ENCODE measurements at places on chromosomes 7 and 10.
A peak's percentile ranks its signal among the peaks of the same experiment; 100 is the strongest.

GRCh38 chr10:17023386-17024298 is 106.0 kb downstream of the CUBN start:
- DNase-seq, result peak; percentile 99

DNA sequence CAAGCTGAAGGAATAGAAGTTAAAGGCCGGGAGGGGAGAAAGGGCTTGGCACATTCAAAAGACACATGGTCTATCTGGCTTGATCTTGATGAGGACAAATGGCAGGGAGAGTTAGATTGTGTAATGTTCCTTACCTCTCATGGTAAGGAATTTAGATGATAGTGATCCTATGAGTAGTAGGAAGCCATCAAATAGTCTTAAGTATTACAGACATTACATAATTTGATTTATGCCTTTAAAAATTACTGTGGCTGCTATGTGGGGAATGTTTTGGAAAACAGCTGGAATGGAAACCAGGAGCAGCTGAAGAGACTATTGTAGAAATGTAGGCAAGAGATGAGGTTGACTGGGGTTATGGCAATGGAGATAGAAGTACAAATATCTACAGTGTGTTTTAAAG is 351.3 kb upstream of the BMPER start:
- no peak for DNase-seq

DNA sequence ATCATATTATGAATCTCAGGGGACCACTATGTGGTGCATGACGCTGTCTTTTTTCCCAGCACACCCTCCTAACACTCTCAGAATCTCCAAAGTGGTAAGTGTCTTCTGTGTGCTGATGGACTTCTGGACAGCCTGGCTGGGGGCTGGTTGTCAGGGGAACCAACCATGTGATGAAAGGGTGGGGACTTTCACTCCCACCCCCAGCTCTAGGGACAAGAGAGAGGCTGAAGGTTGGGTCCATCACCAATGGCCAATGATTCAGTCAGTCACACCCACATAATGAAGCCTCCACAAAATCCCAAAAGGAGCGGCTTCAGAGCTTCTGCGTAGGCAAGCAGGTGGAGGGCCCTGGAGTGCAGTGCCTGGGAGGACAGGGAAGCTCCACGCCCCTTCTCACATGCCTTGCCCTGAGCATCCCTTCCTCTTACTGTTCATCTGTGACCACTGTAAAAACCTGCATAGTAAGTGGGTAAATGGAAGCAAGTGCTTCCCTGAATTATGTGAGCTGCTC is 44.6 kb downstream of the RASGEF1A start:
- no peak for DNase-seq

DNA sequence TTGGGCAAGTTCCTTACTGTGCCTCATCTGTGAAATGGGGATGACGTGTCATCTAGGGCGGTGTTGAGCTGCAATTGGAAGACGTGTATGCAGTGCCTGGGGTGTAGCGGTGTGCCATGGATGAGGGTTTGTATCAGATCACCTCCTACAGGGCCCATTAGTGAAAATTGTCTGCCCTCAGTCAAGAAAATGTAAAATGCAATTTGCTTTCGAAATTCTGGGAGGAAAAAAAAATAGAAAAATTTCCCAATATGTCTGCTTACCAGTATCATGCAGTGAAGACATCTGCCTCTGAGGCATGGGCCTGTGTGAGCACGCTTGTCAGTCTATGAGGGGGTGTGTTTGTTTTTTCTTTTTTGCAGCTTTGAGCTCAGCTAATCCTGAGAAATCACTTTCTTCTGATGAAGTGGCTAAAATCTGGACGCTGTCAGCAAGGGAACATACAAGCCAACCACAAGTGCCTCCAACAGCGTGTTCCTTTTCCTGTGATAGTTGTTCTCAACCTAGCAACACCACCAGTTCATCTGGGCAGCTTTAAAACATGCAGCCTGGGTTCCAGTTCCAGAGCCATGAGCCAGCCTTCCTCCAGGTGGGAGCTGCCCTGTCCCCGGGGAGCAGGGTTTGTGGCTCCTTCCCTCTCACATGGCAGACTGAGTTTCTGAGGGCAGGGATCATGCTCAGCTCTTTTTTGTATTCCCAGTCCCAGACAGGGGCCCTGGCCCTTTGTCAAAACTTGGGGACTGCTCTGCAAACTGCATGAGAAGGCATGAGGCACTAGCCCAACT is 10.3 kb downstream of the FAM241B start:
- DNase-seq, result no peak

DNA sequence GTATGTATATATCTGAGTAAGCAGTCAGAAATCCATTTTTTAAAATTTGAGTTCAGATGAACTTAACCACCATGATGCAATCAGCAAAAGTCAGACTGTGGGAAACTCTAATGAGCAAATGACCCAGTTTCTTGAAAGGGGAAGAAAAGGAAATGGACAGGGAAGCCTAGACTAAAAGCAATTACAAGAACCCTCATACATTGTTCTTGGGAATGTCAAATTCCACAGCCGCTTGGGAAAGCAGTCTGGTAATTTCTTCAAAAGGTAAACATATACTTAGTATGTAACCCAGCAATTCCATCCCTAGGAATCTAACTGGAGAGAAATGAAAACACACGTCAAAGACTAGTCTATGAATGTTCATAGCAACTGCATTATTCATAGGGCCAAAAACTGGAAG is 16.4 kb upstream of the FOXK1 start:
- DNase-seq, result no peak

DNA sequence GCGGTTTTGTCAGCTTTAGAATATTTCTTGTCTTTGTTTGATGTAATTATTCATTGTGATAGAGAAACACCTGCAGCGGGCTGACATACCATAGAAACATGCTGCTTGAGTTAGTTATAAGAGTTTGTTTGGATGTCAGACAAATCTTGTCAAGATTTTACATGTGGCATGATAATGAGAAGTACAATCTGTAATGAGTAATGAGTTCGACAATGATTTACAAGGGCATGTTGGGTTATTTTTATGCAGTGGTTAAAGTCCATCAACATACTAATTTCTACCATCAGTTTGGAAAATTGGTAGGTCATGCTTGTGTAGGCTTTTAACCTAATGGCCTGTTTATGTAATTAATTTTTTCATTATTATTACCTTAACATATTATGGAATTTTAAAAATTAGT is 31.3 kb downstream of the FZD1 start:
- no peak for DNase-seq

- DNase-seq, result no peak
Measured at GRCh38 chr7:50119815-50120637, 27.0 kb upstream of the ZPBP start.

- DNase-seq, result peak; percentile 41
Measured at GRCh38 chr7:76512941-76513816, 2.8 kb downstream of the UPK3B start.

- DNase-seq, result no peak
Measured at GRCh38 chr10:43674553-43675210, 26.0 kb upstream of the ZNF32 start.

DNA sequence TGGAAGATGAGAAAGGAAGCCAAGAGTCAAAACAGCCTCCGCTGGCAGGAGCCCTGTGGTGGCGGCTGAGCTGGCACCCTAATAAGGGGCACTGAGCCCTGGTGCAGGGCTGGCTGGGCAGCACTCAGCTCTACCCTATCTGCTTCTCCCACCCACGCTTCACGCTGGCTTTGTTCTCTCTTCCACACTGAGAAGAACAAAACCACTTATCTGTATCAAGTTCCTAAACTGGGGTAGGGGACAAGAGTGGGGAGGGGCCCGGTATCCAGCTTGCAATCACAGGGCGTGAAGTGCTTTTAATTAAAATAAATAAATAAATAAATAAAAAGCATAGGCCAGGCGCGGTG is 52.1 kb downstream of the FAM53B start:
- no peak for DNase-seq

Measured in lung microvascular endothelial cell (primary cell).